ENCODE measurements at places on chromosomes 5 and 9.

- no peak for DNase-seq
These were observed 67.5 kb upstream of the RAPGEF1 start for GRCh38 chr9:131807144-131807983.

GRCh38 chr5:168269937-168270330, 21.5 kb upstream of the WWC1 start:
- DNase-seq: no peak

- no peak for DNase-seq
These were observed 297.8 kb downstream of the FBXL17 start for GRCh38 chr5:108084105-108084504.

DNA sequence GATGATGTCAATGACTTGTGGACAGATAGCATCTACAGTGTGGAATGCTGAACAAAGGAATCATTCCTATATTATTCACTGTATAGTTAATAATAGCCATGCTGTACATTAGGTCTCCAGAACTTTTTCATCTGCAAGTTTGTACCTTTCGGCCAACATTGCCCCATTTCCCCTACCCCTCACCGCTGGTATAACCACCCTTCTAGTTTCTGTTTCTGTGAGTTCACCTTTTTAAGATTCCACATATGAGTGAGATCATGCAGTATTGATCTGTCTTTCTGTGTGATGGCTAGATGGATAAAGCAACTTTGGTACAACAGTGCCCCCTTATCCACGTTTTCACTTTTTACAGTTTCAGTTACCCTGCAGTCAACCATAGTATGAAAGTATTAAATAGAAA, 18.8 kb upstream of the ALDH1B1 start:
- no peak for DNase-seq

GRCh38 chr5:3836528-3836927, 240.9 kb downstream of the IRX1 start:
- no peak for DNase-seq

GRCh38 chr5:138515556-138516245, 27.3 kb downstream of the ETF1 start:
- no peak for DNase-seq

- no peak for DNase-seq
These were observed 18.6 kb downstream of the BAAT start for GRCh38 chr9:101366038-101366756.

- no peak for DNase-seq
These were observed 2.0 kb downstream of the KCNN2 start for GRCh38 chr5:114363837-114364236.

DNA sequence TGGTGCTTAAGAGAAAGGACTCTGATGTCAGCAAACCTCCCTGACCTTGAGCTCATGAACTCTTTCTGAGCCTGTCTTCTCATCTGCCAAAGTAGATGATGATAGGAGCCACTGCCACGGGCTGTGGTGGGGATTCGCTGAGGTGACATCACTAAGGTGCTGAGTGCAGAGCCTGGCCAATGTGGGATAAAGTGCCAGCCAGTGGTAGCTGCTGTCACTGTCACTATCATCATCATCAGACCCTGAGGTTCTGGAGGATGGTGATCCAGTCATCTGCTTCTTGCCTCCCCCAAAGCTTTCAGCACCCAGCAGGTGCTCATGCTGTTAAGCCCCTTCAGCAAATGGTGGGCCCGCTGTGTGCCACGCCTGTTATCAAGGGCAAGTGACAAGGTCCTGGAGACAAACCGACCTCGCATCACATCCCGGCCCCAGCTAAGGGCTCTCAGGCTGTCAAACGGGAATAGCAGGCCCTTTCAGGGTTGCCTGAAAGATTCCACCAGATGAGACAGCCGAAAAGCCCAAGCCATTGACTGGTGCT, 6.4 kb downstream of the FPGS start:
- DNase-seq: no peak

GRCh38 chr5:4373051-4373820, 766.9 kb upstream of the ADAMTS16 start:
- DNase-seq: no peak

- DNase-seq: no peak
These were observed 38.8 kb upstream of the CCDC112 start for GRCh38 chr5:115335301-115335700.

DNA sequence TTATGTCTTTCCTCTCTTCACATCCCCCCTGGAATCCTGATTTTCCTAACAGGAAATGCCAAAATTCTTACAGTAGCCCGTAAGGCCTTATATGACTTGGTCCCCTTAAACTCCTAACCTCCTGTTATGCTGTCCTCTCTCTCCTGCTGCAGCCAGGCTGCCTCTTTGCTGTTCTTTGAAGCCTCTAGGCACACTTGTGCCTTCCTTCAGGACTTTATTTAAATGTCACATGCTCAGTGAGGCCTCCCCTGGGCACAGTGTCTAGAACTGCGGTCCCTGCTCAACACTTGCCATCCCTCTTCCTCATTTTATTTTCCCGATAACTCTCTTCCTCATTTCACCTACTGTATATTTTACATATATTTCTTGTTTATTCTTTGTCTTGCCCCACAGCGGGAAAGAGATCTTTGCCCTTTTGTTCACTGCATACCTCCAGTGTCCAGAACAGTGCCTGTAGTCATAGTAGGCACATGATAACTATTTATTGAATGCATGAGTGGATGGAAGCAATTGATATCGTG, 5.5 kb upstream of the SHB start:
- no peak for DNase-seq

DNA sequence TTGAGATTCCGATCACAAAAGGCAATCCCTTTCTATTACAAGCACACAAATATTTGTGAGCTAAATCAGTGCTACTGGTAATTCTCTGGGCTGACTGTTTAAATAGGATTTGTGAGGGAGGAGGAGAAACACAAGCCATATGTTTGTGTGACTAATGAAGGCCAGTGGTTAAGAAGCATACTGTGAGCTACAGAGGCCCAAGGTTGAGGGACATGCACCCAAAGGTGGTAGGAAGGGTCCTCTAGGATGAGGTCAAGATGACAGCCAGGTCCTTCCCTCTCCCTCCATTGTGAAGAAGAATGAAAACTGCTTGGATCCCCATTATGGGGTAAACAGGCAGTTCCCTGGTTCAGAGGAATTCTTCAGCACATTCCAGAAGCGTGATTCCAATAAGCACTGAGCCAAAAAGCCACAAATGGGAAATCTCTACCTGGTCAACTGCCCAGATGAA, 83.9 kb downstream of the SPOCK1 start:
- no peak for DNase-seq

GRCh38 chr5:145854651-145855258, 18.1 kb downstream of the GRXCR2 start:
- no peak for DNase-seq

- DNase-seq: no peak
These were observed 22.3 kb upstream of the UBAC1 start for GRCh38 chr9:135983208-135984071.

DNA sequence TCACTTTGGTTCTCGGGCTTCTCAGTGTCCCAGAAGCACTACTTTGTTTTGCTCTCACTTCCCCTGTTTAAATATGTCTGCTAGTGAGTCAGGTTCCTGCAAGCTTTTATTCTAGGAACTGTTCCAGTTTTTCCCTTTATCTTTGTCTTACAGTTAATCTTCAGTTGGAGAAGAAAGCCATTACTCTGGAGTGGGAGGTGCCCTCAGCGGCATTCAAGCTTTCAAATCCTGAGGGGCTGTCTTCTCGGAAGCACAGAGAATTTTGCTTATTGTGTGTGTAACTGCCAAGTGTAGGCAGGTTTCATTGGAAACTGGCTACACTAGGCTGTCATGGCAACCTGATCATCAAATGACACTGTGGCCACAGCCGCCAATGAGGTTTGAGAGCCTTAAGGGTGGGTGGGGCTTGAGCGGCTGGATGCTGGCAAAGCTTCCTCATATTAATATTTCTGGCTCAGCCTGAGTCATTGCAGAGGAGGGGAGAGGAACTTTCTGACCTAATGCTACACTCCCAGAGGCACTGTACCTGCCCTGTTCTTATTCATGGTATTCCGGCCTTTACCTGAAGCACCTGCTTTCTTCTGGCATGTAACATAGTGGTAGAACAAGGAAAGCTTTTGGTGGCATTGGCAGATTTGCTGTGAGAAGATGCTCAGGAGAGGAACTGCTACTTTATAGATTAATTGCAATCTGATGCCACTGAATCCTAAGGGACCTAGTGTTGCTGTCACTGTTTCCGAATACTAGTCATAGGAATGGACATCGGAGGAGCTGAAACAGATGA, 26.3 kb downstream of the SLC25A25 start:
- peak; percentile 49 for DNase-seq

- DNase-seq: no peak
These were observed 20.3 kb upstream of the OSMR start for GRCh38 chr5:38825494-38825893.

DNA sequence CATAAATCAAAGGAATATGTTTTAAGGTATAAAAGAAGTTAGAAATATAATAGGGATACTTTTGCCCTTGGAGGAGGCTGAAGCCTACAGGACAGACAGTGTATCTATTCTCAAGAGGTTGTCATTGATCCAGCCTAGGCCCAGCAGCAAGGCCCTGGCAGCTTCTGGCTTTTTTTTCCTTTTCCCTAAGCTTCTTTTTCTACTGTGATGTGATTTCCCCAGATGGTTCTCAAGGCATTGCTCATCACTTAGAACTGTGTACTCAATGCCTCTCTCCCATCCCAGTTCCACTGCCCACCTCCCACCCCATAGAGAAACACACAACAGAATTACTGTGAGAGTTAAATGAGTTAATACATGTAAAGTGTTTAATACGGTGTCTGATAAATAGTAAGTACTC, 88.6 kb downstream of the SLC44A1 start:
- DNase-seq: no peak

GRCh38 chr5:102955488-102955887, 164.4 kb downstream of the GIN1 start:
- no peak for DNase-seq

DNA sequence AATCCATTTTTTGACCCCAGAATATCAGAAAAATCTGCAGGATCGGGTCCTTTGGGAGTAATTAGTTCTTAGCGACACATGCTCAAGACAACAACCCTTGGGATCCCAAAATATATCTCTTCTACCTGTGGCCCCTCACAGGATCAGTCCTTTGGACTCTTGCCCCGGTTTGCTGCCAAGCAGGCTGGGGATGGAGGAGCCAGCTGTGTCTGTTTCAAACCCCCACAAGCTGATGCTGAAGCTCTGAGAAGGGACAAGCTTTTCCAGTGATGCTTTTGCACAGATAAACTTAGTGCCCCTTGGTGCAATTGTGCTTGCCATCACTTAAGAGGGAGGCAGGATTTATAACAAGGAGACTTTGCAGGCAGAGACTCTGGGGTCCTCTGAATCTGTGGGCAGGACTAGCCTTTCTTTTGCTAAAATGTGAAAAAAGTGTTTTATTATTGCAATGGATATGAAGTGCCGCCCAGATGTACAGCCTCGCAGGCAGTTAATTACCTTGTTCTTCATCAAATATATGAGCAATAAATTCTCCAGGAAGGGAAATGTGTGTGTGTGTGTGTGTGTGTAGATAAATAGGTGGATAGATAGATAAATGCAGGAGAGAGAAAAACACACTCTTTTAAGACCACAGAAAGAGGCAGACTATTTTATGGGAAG, 9.6 kb upstream of the LHX2 start:
- DNase-seq: no peak

- DNase-seq: no peak
These were observed 2.1 kb downstream of the SLC22A5 start for GRCh38 chr5:132371603-132371994.

- DNase-seq: no peak
These were observed 86.3 kb downstream of the ZNF618 start for GRCh38 chr9:113962396-113962795.

- no peak for DNase-seq
These were observed 20.4 kb downstream of the DDX4 start for GRCh38 chr5:55758231-55758630.

DNA sequence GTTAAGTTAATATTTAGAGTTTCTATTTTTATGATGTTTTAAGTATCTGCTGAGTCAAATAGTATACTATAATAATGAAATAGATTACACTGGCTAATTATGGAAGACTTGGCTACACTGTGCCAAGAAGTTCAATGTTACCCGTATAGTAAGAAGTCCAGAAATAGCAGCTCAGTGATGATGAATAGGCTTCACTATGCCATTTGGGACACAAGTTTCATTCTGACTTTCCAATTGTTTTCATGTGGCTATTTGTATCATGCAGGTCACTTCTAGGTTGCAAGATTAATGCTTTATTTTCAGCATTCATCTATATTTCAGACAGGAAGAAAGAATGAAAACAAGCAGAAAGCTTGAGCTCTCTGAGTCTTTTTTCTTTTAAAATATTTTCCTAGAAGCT, 194.5 kb upstream of the RIOK2 start:
- DNase-seq: no peak

- DNase-seq: no peak
These were observed 160.5 kb downstream of the GOLPH3 start for GRCh38 chr5:32013658-32014057.

DNA sequence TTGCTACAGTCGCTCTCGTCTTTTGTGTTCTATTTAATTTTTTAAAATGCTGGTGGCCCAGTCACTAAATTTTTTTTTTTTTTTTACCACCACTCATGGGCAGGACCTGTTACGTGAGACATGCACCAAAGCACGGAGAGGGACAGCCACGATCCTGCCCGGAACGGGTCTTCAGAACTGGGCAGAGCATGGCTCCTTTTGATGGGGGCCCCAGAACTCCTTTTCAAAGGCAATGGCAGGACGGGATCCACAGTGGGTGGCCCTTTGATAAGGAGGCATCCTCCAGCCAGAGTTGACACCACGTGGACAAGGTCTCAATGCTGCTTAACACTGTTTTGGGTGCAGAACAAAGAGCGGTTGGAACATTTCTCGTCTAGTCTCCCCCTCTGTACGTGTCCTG, 50.0 kb downstream of the TENT4A start:
- no peak for DNase-seq

- no peak for DNase-seq
These were observed 184.9 kb downstream of the FANCC start for GRCh38 chr9:95132366-95133324.

DNA sequence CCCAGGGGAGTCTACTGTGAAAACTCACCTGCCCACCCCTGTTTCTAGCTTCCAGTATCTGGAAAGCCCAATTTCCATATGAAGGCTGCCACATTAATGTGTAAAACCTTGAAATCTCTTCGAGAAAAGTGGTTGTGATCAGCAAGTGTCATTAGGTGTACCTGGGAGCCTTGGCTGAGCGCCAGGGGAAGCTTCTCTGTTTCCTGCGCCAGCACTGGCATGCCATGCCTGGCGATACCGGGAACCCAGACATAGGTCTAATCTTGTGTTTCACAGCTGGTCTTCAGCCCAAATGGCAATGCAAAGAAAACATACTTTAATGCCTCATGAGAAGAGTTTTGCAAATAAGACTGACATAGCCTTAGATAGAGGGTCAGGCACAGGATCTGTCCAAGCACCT, 101.6 kb downstream of the TENT4A start:
- DNase-seq: no peak

GRCh38 chr5:78811866-78812265, 163.3 kb upstream of the LHFPL2 start:
- no peak for DNase-seq

- DNase-seq: no peak
These were observed 1.8 kb upstream of the SH2D3C start for GRCh38 chr9:127780126-127780885.

Data from esophagus squamous epithelium (tissue), 5 donors.